ENCODE measurements at places on chromosomes 1 and 21. TPM values are rescaled to one million over a fixed set of nuclear protein-coding genes. Genes with fewer than 3 reads are reported as not detected.

- peaks cover 8% of the 10 kb centered on the region for H3K36me3 ChIP-seq
- no peak for DNase-seq
- H3K4me3 ChIP-seq: no peak overlapping the region
Observed at GRCh38 chr21:32456497-32456918, 44.0 kb downstream of the EVA1C start.

- no peaks in the 10 kb centered on the region for H3K27me3 ChIP-seq
- no peak for DNase-seq
- peaks cover 58% of the 10 kb centered on the region for H3K4me1 ChIP-seq
- peaks cover 45% of the 10 kb centered on the region for H3K36me3 ChIP-seq
- peak overlapping the region; percentile 89 for H3K27ac ChIP-seq
- H3K4me3 ChIP-seq: no peak overlapping the region
Observed at GRCh38 chr1:8874230-8875201, 4.0 kb downstream of the ENO1 start.

ALG14 gene
- 4.2 TPM for polyA plus RNA-seq

DNA sequence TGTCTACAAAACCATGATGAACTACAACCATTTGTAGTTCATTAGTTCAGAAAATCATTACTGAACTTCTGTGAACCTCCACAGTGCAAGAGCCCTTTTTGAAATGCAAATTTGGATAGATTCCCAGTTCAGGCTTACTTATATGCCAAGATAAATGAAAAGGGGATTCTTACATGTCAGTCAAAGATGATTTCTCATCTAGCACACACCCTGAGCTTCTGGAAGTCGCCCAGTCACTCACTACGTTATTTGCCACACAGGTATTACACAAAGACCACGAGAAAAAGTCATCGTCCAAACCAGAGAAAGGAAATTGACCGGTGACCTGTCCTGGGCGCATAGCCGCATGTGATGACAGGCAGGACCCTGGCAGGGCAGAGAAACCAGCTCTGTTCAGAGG lies 41.8 kb downstream of the ETS2 start:
- no peaks in the 10 kb centered on the region for H3K4me1 ChIP-seq
- no peak for DNase-seq
- H3K36me3 ChIP-seq: no peaks in the 10 kb centered on the region
- H3K4me3 ChIP-seq: no peak overlapping the region
- no peaks in the 10 kb centered on the region for H3K27me3 ChIP-seq

ZC3H12A gene
- 10.6 TPM for polyA plus RNA-seq

GRCh38 chr1:207241164-207241934 lies 80.1 kb upstream of the CD55 start:
- H3K36me3 ChIP-seq: no peaks in the 10 kb centered on the region
- H3K27ac ChIP-seq: no peak overlapping the region
- H3K4me1 ChIP-seq: no peaks in the 10 kb centered on the region
- DNase-seq: no peak

GRCh38 chr1:59242370-59242769 lies 54.5 kb upstream of the FGGY start:
- no peaks in the 10 kb centered on the region for H3K27me3 ChIP-seq
- DNase-seq: no peak
- H3K36me3 ChIP-seq: no peaks in the 10 kb centered on the region
- no peak overlapping the region for H3K27ac ChIP-seq

- no peaks in the 10 kb centered on the region for H3K36me3 ChIP-seq
- H3K4me3 ChIP-seq: no peak overlapping the region
- no peaks in the 10 kb centered on the region for H3K27me3 ChIP-seq
Observed at GRCh38 chr1:98099501-98099900, 178.7 kb upstream of the DPYD start.

DNA sequence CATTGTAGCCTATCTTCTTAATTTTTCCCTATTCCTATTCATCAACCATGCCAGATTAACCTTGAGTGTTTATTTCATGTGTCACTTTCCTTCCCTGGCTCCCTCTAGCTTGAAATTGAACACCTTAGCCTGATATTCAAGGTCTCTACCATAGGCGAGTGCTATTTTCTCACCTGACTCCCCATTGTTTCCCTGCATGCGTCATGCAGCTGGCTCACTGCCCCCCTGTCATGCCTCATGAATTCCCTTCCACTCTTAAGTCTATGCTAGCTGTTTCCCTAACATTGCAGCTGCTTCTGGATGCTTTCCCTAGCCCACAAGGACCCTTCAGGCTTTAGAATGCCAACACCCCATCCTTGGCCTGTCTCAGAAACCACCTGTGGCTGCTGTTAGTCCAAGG lies 56.7 kb upstream of the CD1D start:
- H3K4me1 ChIP-seq: no peaks in the 10 kb centered on the region
- no peak overlapping the region for H3K4me3 ChIP-seq

PTPN7 gene
- 84.1 TPM for polyA plus RNA-seq

EDARADD gene
- polyA plus RNA-seq: 4.7 TPM

MTARC2 gene
- not detected for polyA plus RNA-seq

GRCh38 chr1:231512147-231512698 lies 16.2 kb upstream of the TSNAX start:
- H3K27ac ChIP-seq: no peak overlapping the region
- H3K27me3 ChIP-seq: no peaks in the 10 kb centered on the region
- H3K36me3 ChIP-seq: no peaks in the 10 kb centered on the region
- no peak overlapping the region for H3K4me3 ChIP-seq
- H3K4me1 ChIP-seq: no peaks in the 10 kb centered on the region
- DNase-seq: no peak

DNA sequence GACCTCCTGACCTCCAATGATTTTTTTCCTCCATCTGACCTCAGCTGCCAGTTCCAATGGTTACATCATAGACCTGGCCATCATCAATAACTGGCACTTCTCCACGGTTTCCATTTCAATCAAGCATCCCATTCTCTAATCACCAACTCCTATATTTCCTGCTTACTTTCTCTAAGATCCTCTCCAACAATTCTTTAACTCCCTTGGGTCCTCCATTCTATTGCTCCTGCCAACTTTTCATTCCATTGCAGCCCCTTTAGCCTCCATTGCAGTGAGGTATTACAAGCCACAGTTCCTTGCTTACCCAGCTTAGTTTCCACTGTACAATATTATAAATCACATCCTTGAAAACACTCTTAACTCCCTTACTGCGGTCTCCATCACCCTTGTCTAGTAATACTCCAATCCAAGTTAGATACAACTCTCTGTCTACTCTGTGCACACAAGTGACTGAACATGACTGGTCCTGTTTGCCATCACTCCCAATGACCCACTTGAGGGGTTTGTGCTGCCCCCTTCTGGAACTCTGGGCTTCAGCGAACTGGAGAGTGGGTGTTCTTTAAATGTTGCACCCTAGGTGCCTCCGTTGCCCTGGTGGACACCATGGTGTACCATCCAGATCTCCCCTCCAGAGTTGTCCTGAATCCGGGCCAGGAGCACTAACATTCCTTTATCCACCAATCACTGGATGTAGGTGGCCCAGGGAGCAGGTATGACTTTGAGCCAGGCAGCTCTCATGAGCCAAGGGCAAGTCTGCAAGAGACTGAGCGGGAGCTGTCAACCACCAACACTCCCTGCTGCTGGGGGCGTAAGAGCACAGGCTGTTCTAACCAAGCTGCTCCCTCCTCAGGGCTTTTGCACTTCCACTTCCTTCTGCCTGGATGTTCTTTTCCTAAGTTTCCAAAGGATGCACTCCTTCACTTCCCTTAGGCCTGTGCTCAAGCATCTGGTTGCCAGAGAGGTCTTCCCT lies 3.7 kb upstream of the FNDC7 start:
- H3K27ac ChIP-seq: no peak overlapping the region
- H3K36me3 ChIP-seq: no peaks in the 10 kb centered on the region
- peaks cover 35% of the 10 kb centered on the region for H3K4me1 ChIP-seq
- DNase-seq: peak; percentile 65
- no peaks in the 10 kb centered on the region for H3K27me3 ChIP-seq
- H3K4me3 ChIP-seq: no peak overlapping the region

DNA sequence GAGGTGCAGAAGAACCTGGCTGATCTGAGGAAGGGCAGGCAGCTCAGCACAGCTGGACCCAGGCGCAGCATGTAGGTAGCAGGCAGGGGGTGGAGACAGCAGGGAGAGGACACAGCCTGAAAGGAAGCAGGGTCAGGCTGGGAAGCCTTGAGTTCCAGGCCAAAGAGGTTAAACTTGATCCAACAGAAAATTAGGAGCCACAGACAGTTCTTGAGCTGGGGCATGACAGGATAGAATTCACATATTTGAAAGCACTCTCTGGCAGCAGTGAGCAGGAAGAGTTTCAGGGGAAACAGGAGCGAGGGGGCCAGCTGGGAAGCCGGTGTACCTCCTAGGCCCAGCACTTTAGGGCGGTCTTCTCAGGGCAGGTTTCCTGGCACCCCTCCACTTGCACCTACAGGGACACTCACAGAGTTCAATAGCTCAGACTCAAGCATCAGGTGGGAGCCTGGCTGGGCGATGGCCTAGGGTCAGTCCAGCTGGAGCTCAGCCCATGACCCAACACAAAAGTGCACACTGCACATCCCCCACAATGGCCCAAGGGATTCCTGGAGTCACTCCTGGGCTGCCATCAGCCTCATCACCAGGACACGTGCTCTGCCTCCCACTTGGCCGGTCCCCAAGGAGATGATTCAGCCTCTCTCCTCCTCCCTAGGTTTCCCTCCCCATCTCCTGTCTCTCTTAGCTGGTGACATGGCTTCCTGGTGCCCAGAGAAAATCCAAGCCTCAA lies 22.7 kb downstream of the MATN1 start:
- H3K36me3 ChIP-seq: no peaks in the 10 kb centered on the region
- DNase-seq: no peak
- no peak overlapping the region for H3K27ac ChIP-seq

KCNK1 gene
- polyA plus RNA-seq: not detected

DNA sequence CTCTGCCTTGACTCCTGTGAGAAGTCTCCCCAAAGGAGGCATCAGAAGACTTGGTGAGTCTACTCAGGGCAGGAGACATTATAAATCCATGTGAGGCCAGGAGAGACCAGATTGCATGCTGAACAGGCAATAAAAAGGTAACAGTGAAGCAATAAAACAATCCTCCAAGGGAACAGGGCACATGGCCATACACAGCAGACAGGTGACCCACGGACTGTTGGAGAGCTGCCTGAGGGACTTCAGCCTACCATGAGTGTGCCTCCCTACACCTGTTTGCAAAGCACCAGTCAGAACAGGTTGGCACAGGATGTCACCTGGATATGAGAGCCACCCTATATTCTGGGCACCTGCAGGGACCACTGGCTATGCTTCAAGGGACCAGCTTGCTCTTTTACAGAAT lies 67.6 kb downstream of the MAB21L3 start:
- H3K27ac ChIP-seq: no peak overlapping the region
- no peak overlapping the region for H3K4me3 ChIP-seq
- no peak for DNase-seq

- H3K4me3 ChIP-seq: no peak overlapping the region
- H3K4me1 ChIP-seq: peaks cover 42% of the 10 kb centered on the region
- H3K36me3 ChIP-seq: no peaks in the 10 kb centered on the region
- DNase-seq: no peak
- H3K27me3 ChIP-seq: no peaks in the 10 kb centered on the region
Observed at GRCh38 chr21:31358158-31358557, 14.1 kb upstream of the TIAM1 start.

DNA sequence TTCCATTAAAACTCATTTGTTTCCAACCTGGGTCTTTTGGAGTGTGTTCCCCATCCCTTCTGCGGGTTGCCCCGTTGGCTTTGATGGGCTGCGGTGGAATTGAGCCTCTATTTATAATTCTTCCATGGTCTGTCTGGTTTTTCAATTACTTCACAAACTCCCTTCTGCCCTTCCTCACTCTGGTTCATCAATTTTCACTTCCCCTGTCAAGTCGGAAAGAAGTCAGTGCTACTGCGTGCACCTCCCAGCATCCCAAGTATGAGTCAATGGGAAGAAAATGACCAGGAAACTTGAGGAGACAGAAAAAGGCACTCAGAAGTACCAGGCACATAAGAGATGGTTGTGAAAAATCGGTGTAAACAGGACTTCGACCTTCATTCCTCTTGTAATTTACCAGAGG lies 126.2 kb downstream of the KAZN start:
- DNase-seq: no peak
- H3K4me1 ChIP-seq: no peaks in the 10 kb centered on the region
- H3K4me3 ChIP-seq: no peak overlapping the region
- H3K36me3 ChIP-seq: no peaks in the 10 kb centered on the region

FCRL4 gene
- not detected for polyA plus RNA-seq

- no peak overlapping the region for H3K27ac ChIP-seq
- H3K4me1 ChIP-seq: peaks cover 75% of the 10 kb centered on the region
- H3K27me3 ChIP-seq: no peaks in the 10 kb centered on the region
- no peak for DNase-seq
- H3K4me3 ChIP-seq: no peak overlapping the region
Observed at GRCh38 chr1:235278233-235278914, 49.6 kb downstream of the ARID4B start.

DNA sequence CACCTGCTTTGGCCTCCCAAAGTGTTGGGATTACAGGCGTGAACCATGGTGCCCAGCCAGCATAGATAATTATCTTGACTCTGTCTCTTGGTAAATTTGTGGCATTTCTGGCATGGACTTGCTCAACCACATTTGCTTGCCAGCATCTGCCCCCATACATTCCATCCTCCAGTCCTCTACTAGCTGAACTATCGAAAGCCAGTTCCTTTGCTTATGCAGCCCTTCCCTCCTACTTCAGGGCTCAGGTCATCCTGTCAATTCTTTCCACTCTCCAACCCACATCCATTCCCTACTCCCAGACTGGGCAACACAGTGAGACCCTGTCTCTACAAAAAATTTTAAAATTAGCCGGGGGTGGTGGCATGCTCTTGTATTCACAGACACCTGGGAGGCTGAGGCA lies 13.0 kb upstream of the UQCRHL start:
- no peaks in the 10 kb centered on the region for H3K27me3 ChIP-seq
- no peaks in the 10 kb centered on the region for H3K36me3 ChIP-seq
- no peak for DNase-seq
- no peak overlapping the region for H3K4me3 ChIP-seq
- H3K27ac ChIP-seq: no peak overlapping the region
- H3K4me1 ChIP-seq: peaks cover 8% of the 10 kb centered on the region

- peak within 1 kb of the TSS; percentile 72 for H3K27ac ChIP-seq
- DNase-seq: peak; percentile 84
- H3K36me3 ChIP-seq: no peaks in the 10 kb centered on the region
- H3K4me3 ChIP-seq: peak within 1 kb of the TSS; percentile 79
- peaks cover 32% of the 10 kb centered on the region for H3K4me1 ChIP-seq
Observed at GRCh38 chr1:51616903-51617708, at the start of gene OSBPL9. OSBPL9 (plus strand) TSS chr1:51617092; CDS start chr1:51617111, 19 bp downstream.

ATG4C gene
- polyA plus RNA-seq: 15.8 TPM

DNA sequence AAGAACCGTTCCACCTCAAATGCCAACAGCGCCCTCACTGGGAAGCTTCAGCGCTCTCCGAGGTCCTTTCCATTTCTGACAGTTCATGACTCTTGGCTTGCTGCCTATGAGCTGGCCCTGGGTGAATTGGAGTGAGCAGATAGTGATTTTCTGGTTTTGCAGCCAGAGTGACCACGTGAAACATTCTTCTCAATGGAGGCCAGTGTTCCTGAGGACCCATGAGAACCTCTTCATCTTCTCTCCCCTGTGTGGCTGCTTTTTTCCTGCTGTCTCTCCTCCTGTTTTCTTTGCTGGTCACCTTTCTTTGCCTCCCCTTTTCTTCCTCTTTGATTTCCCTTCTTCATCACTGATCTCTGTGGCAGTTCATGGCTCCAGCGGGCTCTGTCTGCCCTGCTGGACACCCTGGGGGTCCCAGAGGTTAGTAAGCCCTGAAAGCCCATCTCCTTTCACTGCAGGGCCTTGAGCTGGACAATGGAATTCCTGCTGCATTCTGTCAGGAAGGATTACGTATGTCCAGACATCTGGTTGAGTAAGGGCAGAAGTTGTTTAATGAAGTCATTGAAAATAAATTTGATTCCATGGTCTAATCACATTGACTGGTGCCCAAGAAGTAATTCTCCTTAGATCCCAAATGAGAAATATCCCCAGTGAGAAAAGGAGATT lies 29.9 kb downstream of the VASH2 start:
- no peak for DNase-seq
- H3K27me3 ChIP-seq: no peaks in the 10 kb centered on the region
- H3K4me1 ChIP-seq: peaks cover 9% of the 10 kb centered on the region
- no peak overlapping the region for H3K4me3 ChIP-seq
